Brain pericyte (primary cell): ENCODE measurements at places on chromosomes 6 and 20.

DNA sequence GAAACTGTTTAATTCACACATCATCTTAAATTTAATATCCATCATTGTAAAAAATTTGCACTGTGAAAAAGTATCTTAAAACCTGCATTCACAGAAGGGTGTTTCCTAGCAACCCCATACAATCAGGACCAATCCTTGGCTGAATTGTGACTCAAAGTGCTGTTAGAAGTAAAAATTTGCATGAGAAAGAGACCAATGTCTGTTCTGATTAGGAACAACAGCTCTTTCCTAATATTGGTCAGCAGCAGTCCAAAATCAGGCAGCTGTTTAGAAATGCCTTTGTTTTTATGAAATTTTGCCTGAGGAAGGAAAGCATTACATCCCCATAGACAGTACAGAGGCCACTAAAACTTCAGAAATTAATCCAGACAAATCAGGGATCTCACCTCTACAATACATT is 987.0 kb downstream of the HACE1 start:
- no peak for DNase-seq

GRCh38 chr6:131135244-131136020 is at the start of gene AKAP7:
TSS of gene AKAP7 (plus strand) at chr6:131135467. CDS start at chr6:131135764, 297 bp downstream.
- no peak for DNase-seq

- DNase-seq = no peak
Measured at GRCh38 chr6:131381052-131381708, 191.8 kb upstream of the ARG1 start.

DNA sequence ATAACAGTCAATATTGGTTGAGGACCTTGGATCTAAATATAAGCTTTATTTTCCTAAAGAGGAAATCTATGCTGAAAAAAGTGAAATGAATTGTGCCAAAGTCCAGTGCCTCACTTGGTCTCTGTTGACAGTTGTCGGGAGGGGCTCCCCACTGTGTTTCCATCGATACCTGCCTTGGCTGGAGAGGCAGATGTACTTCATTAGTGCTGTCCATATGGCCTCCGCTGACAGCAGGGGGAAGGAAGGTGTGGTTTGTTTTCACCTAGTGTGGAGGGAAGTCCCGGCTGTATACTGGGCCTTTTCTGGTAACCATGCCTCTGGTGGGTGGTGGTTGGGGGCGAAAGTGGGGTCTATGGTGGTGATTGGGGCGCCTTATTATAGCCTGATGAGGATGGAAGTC is 42.7 kb downstream of the CD2AP start:
- no peak for DNase-seq

GRCh38 chr6:111625461-111626391 is 20.0 kb upstream of the TRAF3IP2 start:
- DNase-seq = no peak

- no peak for DNase-seq
Measured at GRCh38 chr6:28597924-28598722, 72.4 kb downstream of the GPX5 start.

DNA sequence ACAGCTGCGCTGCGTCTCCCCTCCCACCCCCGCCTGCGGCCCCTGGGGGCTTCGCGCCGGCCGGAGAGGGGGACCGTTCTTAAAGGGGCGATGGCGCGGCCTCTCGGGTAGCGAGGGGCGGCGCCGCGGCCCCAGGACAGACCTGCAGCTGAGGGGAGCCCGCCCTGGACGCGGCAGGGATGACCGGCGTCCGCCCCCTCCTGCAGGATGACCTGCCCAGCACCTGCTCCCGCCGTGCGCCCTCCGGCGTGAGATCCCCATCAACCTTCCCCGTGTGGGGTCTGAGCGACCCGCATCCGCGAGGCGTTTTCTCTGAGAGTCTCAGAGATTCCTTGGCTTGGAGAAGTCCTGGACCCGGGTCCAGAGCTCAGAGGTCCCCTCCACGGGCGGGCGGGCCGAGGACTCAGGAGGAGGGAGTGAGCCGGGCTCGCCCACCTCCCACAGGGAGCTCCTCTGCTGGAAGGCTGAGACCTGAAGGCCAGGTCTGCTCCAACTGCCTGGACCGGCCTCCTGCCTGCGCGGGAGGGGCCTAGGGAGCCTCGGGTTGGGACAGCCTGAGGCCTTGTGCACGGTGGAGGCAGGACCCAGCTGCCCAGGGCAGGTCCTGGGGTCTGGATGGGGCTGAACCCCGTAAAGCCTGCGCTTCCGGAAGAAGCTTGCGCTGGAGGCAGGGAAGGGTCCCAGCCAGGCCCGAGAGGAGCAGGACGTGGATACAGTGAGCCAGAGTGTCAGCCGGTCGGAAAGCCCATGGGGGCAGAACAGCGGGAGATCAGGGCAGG is 532 bp upstream of the NKAIN4 start:
- DNase-seq = no peak

GRCh38 chr6:169972736-169973135 is 221.3 kb downstream of the ERMARD start:
- DNase-seq = no peak

GRCh38 chr6:151412909-151413308 is 21.6 kb upstream of the ZBTB2 start:
- no peak for DNase-seq

- no peak for DNase-seq
Measured at GRCh38 chr6:111254004-111254778, 166.9 kb downstream of the SLC16A10 start.

- DNase-seq = no peak
Measured at GRCh38 chr6:46917002-46917545, 4.7 kb downstream of the ADGRF5 start.

GRCh38 chr6:99873084-99873483 is 120.9 kb downstream of the MCHR2 start:
- no peak for DNase-seq

DNA sequence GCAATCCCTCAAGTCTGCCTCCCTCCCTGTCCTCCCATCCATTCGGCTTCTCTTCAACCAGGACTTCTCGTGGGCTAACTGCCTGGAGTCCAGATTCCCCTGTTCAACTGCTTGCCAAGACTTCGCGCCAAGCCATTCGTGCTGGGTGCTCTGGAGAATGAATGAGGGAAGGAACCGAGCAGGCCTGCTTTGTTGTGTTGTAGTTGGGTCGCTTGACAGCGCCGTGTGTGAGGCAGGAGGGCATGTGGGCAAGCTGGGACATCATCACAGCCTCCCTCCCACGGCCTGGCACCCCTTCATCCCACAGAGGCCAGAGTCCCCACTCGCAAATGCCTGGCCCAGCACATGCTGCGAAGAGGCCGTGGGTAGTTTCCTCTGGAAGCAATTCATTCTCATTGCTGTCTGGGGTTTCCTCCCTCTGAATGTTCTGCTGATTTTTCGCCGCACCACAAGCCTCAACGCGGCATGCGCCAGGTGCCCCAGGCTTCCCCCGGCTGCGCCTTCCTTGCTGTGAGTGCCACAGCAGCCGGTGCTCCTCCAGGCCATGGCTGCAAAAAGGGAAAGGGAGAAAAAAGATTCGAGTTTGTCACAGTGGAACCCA is 336.0 kb downstream of the QKI start:
- DNase-seq = no peak
